Naive thymus-derived CD8-positive, alpha-beta T cell (primary cell): ENCODE measurements at places on chromosomes 5 and 9. TPM values are rescaled to one million over a fixed set of nuclear protein-coding genes. Genes with fewer than 3 reads are reported as not detected.

OMD gene
- not detected for total RNA-seq

TEK gene
- total RNA-seq: not detected

CNTNAP3 gene
- not detected for total RNA-seq

SH3PXD2B gene
- 0.55 TPM for total RNA-seq

MPDZ gene
- not detected for total RNA-seq

ERCC8 gene
- total RNA-seq: 10.0 TPM

TNC gene
- total RNA-seq: not detected

RNF44 gene
- 271 TPM for total RNA-seq

HRH2 gene
- total RNA-seq: 2.4 TPM

CERCAM gene
- total RNA-seq: 1.7 TPM

PCDHB7 gene
- not detected for total RNA-seq

KIF20A gene
- total RNA-seq: not detected

- DNase-seq: no peak
Observed at GRCh38 chr5:107951309-107951708, 280.6 kb upstream of the EFNA5 start.

GRCh38 chr5:155833287-155833686, 493.7 kb upstream of the SGCD start:
- no peak for DNase-seq

DNA sequence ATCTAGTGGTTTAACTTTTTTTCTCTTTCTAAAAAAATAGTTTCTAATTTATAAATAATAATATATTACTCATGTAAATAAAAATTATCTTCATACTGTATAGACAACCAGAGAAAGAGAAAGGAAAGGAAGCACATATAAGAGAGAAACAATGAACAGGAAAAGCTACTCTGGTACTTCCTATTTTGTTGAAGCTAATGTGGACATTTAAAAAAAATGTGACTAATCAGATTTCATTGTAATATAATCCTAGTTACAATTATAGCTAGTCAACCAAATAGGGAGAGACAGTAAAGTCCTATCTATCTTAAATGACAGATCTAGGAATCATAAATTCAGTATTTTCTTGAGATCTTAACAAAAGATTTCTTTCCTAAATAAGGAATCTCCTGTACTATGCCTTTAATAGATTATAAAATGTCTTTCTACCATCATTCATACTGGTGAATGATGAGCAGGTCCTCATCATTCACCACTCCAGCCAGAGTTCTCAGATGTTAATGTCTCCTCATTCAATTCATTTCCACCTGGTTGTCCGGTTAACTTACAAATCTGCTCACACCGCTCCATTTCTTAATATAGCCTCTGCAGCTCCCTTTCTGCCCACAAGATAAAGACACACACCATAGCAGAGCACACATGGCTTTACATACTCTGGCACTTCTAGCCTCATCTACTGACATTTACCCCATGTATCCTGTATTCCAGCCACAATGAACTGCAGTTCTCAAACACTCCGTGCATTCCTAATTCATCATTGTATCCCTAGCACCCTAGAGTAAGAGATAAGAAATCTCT, 30.9 kb downstream of the ZFR start:
- DNase-seq: no peak

DNA sequence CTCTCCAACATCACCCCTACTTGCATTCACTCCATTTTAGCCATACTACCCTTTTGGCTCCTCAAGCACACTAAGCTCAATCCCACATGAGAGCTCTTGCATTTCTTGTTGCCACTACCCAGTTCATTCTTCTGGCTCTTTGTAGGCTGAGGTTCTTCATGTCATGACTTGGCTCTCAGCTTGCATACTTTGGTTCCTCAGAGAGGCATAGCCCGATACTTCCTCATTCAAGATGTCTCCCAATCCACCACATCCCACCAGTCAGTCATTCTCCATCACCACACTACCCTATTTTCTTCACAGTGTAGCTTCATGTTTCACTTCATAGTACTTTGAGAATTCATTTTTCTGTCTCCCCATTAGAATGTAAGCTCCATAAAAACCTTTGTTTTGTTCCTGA, 116.7 kb downstream of the NR6A1 start:
- DNase-seq: no peak

GRCh38 chr9:127368852-127369402, 28.0 kb upstream of the SLC2A8 start:
- DNase-seq: no peak

GRCh38 chr9:129840034-129840433, 4.8 kb downstream of the USP20 start:
- peak; percentile 27 for DNase-seq

GRCh38 chr9:116147821-116148220, 5.8 kb upstream of the PAPPA start:
- DNase-seq: no peak

- no peak for DNase-seq
Observed at GRCh38 chr9:93134740-93135444, 841 bp upstream of the NINJ1 start.

DNA sequence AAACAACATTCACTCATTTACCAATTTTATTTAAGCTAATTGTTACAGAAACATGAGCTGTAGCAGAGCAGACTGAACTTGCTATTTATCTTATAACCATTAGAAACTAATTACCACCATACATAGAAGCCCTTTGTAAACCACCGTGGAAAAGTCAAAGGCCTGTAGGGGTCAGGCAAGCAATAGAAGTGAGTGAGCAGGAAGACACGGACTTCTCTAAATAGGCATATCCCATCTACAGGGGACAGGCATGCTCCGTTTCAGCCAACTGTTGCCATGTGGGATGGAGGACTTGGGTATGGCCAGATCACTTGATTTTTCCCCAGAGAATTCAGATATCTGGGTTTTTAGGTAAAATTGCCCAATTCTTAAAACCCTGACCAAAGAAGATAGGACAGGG, 44.8 kb downstream of the PRRC1 start:
- no peak for DNase-seq

GRCh38 chr5:53302529-53302928, 177.9 kb upstream of the FST start:
- no peak for DNase-seq

DNA sequence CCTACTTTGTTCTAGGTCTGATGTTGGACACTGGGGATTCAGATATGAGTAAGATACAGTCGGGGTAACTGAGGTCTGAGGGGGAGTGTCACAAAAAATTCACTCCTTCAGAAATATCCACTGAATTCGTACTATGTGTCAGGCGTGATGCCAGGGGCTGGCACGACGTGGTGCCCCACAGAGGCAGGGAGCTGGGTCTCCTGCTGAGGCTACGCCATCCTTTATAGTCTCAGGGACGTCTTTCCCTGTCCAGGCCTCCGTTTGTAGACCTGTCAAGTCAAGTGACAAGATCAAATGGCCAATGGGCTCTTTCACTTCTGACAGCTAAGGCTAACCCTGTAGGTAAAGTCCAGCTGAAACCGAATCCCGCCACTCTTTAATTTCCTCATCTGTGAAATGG, 118.8 kb upstream of the SMIM23 start:
- no peak for DNase-seq

DNA sequence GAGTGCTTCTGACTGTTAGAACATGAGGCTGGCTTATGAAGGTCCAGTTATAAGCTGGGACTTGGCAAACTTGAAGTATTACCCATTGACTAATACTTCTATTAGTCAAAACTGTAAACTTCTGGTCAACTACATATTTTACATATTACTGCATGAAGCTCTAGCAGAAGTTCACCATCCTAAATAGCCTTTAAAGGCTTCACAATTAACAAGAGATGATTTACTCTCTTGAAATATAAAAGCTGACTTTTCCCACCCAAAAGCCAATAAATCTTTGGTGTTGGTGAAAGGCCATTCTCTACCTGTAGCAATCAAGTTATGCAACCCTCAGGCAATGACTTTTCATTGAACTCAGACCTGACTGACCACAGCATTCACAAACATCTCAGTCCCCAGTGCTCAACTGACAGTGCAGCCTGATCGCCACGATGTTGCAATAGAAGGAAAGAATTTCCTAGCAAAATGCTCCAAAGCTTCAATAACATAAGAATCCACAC, 345.6 kb downstream of the EBF1 start:
- DNase-seq: no peak

- DNase-seq: no peak
Observed at GRCh38 chr5:138350563-138350890, 2.0 kb upstream of the KDM3B start.

DNA sequence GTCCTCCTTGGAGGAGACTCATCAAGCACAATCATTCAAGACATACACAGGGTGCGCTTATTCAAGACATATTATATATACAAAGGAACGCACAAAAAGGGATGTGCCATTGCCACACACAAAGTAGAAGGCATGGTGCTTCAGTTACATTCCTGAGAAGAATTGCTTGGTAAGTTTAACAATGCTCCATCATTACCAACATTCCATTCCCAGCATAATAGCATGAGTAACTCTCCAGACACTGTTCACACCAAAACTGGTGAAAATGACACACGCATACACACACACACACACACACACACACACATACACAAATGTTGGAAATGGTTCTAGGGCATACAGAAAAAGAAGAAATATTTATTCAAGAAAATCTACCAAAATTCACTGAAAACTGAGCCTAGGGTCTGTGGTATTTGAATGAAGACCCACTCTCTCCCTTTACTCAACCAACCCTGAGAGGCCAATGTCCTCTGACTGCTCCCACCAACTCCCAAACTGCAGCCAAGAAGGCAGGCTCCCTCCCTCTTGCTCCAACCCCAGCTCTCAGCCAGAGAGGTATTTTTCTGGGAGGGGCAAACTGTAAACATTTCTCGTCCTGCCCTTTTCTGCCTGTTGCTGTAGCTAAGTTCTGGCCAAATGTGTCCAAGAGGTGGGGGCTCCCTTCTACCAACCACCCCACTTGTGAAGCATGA, 19.9 kb downstream of the UGT3A1 start:
- DNase-seq: no peak

- no peak for DNase-seq
Observed at GRCh38 chr5:1494780-1495524, 28.8 kb downstream of the LPCAT1 start.

GRCh38 chr5:157088342-157088990, 20.4 kb downstream of the HAVCR2 start:
- DNase-seq: no peak

DNA sequence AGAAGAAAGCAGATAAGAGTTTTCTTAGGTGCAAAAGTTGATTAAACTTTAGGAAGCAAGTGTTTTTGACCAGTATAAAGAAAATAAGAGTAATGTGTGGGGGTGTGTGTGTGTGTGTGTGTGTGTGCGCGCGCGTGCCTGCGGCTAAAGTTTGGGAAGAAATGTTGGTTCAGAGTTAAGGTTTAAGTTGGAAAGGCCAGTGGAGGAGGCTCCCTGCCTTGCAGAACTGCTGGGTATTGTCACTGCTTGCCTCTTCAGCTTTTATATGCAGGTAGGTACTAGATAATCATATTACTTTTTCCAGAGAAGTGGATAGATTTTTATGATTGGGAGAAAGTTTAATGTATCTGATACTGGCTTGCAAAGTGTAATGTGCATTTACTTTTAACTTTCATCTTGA, 2.0 kb downstream of the PIK3R1 start:
- DNase-seq: no peak

GRCh38 chr9:136204145-136204805, 653 bp downstream of the LHX3 start:
- DNase-seq: no peak

GRCh38 chr5:151570058-151570457, 21.1 kb downstream of the FAT2 start:
- no peak for DNase-seq

DNA sequence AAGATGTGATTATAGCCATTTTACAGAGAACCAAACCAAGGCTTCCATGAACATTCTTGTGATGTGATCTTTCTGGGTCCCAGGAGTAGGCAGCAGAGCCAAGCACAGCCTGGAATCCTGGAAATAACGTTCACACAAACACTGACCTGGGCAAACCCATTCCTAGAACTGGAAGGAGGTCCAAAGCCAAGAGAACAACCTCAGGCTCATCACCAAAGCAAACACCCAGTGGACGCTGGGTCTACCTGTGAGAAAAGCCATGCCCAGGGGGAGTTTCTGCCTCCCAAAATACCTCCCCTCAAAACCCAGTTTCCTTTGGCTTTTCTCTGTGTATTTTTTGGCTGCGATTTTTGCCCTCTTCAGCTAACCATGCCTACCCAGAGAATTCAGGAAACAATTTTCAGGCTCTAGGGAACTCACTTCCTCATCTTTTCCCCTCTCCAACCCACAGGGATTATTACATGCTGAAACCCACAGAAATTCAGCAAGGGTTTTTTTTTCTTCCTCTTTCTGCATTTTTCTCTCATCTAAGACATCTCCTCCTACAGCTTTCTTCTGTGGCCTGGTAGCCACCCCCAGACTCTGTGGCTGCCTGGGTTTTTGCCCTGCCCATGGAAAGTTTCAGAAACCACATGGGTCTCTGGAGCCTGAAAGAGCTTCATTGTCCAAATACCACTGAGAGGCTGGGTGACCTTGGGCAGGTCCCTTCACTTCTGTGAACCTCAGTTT, 75.0 kb downstream of the TNC start:
- no peak for DNase-seq

GRCh38 chr9:6733831-6734230, 23.9 kb upstream of the KDM4C start:
- DNase-seq: no peak

DNA sequence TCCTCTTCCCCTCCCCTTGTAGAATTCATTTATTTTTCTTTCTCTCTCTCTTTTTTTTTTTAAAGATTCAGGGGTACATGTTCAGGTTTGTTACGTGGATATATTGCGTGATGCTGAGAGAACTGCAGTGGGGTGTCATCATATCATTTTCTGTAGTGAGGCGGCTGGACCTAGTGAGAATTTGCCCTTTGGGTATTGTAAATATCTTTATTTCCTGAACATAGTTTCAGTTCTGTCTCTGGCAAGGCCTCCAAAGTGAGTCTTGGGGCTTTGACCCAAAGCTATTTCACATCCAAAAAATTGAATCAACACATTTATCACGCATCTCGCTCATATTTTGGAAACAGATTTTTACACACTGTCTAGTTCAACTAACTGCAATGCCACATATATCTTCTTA, 25.4 kb upstream of the MYOT start:
- DNase-seq: no peak

- no peak for DNase-seq
Observed at GRCh38 chr5:115818821-115819220, 2.4 kb upstream of the CDO1 start.

GRCh38 chr5:158879993-158880392, 219.7 kb downstream of the EBF1 start:
- no peak for DNase-seq

- DNase-seq: no peak
Observed at GRCh38 chr5:122997294-122997693, 39.2 kb downstream of the PPIC start.

GRCh38 chr9:121399883-121400607, 30.0 kb upstream of the STOM start:
- no peak for DNase-seq

GRCh38 chr9:69326261-69326660, 1.2 kb downstream of the ENTREP1 start:
- DNase-seq: no peak
